Astrocyte (in vitro differentiated cells and primary cell): ENCODE measurements at places on chromosomes 16 and 17. TPM values are rescaled to one million over a fixed set of nuclear protein-coding genes. Genes with fewer than 3 reads are reported as not detected.

The C17orf50 gene
- total RNA-seq, result not detected in 2 replicates

The TRAPPC1 gene
- total RNA-seq, result 184 and 188 TPM in 2 replicates

The ANKRD40 gene
- total RNA-seq, result 37.0 and 38.3 TPM in 2 replicates

The QPRT gene
- total RNA-seq, result 85.9 and 98.1 TPM in 2 replicates

The TBC1D3K gene
- not detected in 2 replicates for total RNA-seq

The MON1B gene
- 35.7 and 40.5 TPM in 2 replicates for total RNA-seq

The FBXW10B gene
- total RNA-seq, result 2.4 and 3.9 TPM in 2 replicates

The TP53TG3B gene
- not detected in 2 replicates for total RNA-seq

The PYDC1 gene
- not detected in 2 replicates for total RNA-seq

DNA sequence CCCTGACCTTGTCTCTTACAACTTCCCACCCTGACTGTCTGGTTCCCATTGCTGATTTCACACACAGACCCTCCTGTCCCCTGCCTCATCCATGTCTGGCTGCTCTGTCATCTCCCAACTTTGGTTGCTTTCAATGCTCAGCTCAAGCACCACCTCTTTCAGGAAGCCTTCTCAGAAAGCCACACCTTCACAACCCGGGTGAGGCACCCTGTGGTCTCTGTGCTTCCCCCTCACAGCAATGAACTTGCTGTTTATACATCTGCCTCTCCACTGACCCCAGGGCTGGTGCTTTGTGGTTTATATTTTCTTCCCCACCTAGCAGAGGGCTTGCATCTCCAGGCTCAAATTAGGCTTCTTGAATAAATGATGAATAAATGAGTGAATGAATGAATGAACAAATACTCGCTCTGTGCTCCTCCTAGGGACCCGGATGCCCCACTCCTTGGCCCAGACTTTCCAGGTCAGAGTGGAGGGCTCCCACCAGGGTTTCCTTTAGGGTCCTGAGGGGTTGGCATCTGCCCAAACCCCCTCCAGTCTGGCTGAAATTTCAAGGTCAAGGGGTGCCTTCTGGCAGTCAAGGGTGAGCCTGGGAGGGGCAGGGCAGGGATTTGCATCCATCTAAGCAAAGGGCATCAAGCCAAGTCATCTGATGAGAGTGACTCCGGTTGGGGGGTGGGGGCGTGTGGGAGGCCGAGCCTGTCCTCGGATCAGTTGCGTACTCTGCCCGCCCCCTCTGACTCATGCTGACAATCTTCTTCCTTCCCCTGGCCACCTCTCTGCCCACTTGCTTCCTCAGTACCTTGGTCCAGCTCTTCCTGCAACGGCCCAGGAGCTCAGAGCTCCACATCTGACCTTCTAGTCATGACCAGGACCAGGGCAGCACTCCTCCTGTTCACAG, at the start of gene ITGAX:
Gene ITGAX (plus strand): TSS at position 783 of the 898 bp plus-strand sequence. CDS start 79 bp downstream, at position 862.
- no peak for DNase-seq

DNA sequence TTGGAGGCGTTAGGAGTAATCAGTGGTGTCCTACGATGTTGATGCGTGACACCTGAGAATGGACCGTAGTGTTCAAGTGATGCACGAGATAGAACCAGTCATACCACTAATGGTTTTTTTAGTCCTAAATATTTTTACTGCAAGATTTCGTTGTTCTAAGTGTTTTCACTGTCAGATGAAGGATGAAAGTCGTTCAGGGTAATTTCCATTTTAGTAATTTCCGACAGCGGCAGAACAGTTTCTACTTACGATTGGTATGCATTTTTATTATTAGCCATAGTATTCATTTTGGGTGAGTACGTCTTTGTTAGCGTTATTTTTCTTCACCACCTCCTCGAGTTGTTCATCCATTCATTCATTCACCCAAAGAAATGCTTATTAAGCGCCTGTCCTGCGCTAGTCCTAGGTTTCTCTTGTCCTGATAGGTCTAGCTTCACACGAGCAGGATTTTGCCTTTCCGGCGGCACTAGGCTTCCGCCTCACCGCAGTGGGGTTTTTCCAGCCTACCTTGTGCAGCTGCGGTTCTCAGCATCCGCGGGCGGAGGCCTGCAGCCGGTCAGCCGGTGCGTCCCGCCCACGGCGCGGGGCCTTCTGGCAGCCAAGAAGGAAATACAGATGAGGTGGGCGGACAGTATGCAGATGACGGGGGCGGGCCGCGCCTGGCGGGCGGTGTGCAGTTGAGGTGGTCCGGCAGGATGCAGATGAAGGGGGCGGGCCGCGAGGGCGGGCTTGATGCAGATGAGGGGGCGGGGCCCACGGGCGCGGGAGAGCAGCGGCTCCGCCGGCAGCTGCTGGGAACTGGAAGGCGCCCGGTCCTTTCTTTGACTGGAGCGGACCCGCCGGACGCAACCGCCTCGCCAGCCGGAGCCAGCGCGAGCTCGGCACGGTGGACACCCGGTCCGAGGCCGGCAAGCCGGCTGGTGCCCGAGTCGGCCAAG, 146.4 kb downstream of the SPECC1 start:
- DNase-seq, result peak; percentile 96

GRCh38 chr17:56358651-56359050, 205.4 kb downstream of the ANKFN1 start:
- peak; percentile 9 for DNase-seq

DNA sequence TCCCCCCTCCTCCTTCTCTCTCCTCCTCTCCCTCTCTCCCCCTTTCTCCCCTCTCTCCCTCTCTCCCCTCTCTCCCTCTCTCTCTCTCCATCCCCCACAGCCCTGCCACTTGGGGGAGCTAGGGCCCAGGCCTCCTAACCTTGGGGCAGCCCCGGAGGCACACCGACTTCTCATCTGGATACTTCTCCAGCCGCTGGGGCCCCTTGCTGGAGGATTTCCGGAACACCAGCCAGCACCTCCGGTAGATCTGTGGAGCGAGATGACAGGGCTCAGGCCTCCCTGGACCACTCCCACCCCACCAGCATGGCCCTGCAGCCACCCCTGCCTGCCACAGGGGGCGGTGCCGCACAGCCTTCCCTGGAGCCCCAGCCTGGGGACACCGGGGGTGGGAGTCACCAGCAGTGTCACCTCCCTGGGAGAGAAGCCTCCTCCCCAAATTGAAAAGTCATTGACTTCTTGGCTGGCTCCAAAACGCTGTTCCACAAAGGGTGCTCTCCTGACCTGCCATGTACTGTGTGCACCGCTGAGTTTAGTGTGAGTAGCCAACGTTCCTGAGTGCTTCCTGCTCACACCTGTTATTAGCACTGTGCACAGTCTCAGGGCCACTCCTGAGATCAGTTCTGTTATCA, 10.5 kb downstream of the DOK4 start:
- DNase-seq, result peak; percentile 8

- no peak for DNase-seq
Measured at GRCh38 chr17:65249774-65250173, 112.6 kb downstream of the RGS9 start.

GRCh38 chr16:68664297-68664696, 19.2 kb downstream of the CDH3 start:
- DNase-seq, result peak; percentile 49

DNA sequence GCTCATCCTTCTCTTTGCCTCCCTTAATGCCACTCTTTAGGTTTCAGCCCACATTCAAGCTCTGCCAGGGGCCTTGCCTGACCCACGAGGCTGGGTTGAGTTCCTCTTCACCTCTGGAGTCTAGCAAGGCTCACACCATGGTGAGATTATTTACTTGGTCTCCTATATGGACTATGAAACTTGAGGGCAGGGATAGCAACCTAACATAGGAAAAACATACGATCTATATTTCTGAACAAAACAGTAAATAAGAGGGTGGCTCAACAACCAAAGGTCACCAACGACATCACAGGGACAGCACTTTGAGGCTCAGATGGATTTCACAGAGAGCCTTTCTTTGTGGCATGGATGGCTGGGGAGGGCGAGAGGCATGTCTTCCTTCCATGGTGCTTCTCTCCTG, 197.0 kb downstream of the MAF start:
- DNase-seq, result no peak

- DNase-seq, result no peak
Measured at GRCh38 chr17:4209611-4210010, 54.2 kb downstream of the ANKFY1 start.

DNA sequence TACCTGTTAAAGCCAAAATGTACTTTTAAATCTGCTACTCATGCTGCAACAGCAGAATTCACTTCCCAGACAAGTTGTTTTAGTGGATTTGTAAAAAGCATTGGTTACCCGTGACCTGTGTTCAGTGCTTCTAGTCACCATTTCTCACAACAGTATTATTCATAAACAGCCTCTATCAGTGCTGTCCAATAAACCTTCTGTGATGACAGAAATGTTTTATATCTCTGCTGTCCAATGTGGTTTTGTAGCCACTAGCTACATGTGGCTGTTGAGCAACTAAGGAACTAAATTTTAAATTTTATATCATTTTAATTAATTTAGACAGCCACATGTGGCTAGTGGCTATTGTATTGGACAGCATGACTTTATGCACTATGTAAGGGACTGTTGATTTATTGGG, 12.6 kb downstream of the MAP3K3 start:
- DNase-seq, result no peak

DNA sequence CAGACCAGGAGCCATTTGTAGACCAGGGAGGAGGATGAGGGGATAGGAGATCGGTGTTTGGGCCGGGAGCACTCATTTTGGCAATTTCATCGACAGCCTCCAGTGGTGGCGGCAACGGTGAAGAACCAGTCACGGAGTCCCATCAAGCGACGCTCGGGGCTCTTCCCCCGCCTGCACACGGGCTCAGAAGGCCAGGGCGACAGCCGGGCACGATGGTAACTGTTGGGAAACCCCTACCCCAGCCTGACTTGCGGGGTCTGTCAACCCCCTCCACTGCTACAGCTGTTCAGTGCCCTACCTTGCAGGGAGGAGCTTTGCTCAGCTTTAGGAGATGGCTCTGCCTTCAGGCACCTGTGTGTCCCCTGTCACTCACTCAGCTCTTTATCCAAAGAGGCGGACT, 43.0 kb downstream of the OR1D5 start:
- no peak for DNase-seq

DNA sequence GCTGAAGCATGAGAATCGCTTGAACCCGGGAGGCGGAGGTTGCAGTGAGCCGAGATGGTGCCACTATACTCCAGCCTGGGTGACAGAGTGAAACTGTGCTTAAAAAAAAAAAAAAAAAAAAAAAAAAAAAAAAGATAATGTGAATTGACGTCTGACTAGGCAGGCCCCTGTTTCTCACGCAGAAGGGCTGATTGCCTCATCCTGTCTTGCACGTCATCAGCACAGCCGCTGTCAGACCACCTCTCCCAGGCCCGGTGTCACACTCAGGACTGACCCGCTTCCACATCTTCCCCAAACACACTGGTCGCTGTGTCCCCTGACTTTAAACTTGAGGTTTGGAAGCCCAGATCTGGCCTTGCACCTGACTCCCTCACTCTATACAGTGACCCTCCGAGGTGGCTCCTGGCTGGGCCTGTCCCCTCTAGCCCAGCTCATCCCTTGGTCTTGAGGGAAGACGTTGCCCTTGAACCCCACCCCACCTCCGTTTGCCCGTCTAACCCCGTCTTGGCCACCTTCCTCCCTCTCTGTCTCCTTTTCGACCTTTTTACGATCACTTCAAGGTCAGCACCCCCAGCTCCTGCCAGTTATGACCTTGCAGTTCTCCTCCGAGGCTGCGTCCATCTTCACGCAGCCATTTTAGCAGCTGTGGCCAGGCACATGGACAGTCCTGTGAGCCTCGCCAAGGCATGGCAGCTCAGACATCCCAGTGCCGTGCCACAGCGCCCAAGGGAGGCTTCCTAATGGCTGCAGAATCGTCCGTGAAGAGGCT, 149.9 kb upstream of the PLCG2 start:
- no peak for DNase-seq

DNA sequence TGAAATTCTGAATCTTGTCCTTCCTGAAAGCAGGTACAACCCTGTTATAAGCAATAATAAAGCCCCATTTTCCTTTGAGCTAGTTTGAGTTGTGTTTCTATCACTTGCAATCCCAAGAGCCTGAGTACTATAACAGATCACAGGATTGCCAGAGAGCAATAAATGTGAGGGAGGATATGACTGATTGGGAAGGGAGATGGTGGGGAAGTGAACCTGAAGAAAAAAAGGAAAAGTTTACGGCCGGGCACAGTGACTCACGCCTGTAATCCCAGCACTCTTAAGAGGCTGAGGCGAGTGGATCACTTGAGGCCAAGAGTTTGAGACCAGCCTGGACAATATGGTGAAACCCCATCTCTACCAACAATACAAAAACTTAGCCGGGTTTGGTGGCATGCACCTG, 80.4 kb downstream of the COX10 start:
- DNase-seq, result no peak

DNA sequence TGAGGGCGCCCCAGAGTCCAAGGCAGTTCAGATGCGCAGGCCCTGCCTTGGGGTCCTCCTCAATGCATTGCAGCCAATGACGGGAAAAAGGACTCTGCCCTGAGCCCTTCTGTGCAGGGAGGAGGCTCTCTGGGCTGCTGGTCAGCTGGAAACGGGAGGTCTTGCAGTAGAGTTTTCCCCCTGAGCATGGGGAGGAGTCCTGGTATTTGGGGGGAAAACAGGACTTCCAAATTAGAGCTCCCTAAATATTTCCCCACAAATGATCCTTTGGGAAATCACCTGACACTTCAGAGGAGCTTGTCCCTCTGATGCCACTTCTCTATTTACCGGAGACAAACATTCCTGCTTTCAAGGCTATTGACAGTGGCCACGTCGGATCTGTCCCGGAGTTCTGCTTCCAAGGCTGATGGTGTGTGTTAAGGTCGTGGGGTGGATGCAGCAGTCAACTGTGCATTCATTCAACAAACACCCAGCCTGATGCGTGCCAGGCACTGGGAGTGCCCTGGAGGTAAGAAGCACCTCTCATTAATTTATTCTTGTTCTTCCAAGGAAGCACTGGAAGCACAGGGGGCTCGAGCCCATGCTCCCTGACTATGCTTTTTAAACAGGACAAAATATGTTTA, 73.0 kb upstream of the DNAH17 start:
- DNase-seq, result no peak

DNA sequence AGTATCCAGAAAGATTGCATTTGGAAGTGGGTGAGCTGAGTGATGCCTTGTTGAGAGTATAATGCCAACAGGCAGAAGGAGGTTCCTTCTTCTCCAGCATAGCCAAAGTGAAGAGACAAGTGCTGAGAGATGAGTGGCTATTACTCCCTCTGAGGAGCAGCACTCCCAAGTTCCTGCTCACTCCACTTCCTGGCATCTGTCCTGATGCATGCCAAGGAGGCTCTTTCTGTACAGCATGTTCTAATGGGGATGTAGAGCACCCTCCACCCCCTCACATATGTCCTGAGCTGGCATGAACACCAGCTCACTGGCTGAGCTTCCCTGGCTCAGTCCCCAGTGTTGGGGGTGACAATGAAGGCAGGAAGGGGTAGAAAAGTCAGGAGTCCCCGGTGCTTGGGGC, 44.2 kb upstream of the DNAH9 start:
- no peak for DNase-seq

GRCh38 chr16:62814891-62815290, 778.7 kb upstream of the CDH8 start:
- no peak for DNase-seq

DNA sequence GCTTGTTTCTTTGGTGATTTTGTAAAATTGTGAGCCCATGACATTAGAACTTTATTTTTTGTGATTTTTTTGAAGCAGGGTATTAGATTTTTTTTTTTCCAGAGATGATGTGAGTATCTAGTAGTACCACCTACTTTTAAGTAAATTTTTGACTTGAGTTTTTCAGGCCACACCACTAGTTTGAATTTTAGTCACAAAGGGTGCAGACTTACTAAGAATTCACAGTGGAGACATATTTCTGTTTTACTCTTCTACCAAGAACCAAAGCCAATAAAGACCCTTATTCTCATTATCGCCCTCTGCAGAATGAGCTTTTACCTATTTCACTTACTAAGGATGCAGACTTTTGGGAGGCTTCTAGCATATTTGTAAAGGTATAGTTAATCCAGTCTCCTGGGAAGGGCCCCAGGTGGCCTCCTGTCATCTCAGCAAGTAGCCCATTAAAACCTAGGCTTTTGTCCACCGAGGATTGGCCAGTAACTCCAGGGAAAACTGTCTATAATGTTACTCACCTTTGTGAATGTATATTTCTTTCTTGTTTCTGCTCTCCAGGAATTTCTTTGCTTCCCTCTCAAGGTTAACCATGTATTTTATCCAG, 30.6 kb downstream of the NLK start:
- DNase-seq, result no peak
